ENCODE measurements at places on chromosomes 11 and 22. TPM values are rescaled to one million over a fixed set of nuclear protein-coding genes. Genes with fewer than 3 reads are reported as not detected.

GRCh38 chr22:32082331-32082730, 39.3 kb downstream of the SLC5A1 start:
- H3K4me3 ChIP-seq: no peak overlapping the region
- H3K36me3 ChIP-seq: no peaks in the 10 kb centered on the region
- no peak for DNase-seq
- peaks cover 7% of the 10 kb centered on the region for H3K27me3 ChIP-seq
- no peaks in the 10 kb centered on the region for H3K4me1 ChIP-seq

- H3K27me3 ChIP-seq: no peaks in the 10 kb centered on the region
- no peak overlapping the region for H3K27ac ChIP-seq
- H3K36me3 ChIP-seq: no peaks in the 10 kb centered on the region
- H3K4me3 ChIP-seq: no peak overlapping the region
- no peak for DNase-seq
Measured at GRCh38 chr11:22779850-22780249, 49.8 kb downstream of the SVIP start.

DNA sequence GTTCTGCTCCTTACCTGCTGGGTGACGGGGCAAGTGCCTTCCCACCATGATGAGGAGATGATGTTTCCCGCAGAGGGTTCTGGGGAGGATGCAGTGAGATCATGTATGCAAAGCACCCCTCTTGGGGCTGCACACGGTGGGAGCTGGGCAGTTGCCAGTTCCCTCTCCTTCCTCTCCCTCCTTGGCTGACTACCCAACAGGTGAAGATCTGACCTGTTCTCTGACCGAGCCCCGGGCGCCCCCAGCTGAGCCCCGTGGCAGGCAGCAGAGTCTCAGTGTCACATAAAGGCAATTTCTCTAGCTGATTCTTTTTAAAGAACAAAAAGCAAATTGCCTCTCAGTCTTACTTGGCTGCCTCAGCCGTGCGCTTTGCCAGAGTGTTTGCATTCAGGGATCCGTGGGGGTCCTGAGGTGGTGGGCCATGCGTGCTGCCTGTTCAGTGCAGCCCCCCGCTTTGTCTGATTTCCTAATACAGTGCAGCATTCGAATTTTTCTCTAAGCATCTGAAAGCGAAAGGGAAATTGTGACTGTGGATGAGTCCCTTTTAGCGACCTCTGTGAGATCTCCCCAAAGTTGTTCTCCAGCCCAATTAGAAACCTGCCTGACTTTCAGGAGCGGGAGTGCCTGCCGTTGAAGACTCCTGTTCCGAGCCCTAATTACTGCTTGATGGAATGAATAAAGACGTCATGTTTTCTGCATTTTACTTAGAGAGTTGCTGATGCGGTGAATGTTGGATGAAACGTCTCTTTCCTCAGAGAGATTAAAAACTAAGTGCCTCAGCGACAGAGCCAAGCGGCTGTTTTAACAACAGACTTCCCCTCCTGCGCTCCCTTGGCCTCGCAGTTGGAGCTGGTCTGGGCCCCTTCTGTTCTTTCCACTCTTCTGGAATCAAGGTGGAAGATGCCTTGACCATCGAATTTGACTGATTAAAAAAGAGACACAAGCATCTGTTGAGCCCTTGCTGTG, 86.0 kb downstream of the GRIK4 start:
- no peaks in the 10 kb centered on the region for H3K36me3 ChIP-seq
- DNase-seq: no peak
- no peak overlapping the region for H3K4me3 ChIP-seq
- peaks cover 19% of the 10 kb centered on the region for H3K27me3 ChIP-seq

DNA sequence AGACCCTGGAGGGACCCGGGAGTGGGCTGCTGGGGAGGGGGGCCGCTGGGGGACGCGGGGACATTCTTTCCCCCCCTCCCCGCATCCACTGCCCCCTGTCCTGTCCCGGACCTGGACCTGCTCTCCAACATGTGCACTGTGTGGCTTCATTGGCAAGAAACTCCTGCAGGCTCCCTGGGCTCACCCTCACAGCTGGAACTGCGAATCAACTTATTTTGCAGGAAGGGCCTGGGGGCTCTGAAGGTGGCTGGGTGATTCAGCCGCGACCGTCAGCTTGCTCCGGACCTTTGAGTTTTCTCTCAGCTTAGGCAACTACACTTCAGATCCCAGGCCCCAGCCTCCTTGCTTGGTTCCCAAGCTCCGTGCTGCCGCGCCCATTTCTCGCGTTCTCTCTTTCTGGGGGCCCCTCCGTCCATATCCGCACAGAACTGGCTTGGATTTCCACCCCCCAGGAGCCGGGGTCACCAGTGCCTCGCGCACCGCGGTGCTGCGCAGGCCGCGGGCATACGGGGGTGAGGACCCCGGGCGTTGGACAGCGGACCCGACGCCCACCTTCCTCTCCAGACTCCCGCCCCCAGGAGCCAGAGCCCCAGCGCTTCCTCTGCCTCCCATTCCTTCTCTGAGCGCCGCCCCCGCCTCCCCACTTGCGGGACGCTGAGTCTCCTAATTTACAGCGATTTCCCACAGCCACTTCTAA, 471 bp upstream of the AHNAK start:
- H3K4me3 ChIP-seq: peak overlapping the region; percentile 81
- H3K27ac ChIP-seq: peak overlapping the region; percentile 84
- H3K36me3 ChIP-seq: no peaks in the 10 kb centered on the region
- no peaks in the 10 kb centered on the region for H3K27me3 ChIP-seq

GRCh38 chr11:60960405-60960804, 8.4 kb upstream of the SLC15A3 start:
- no peak overlapping the region for H3K4me3 ChIP-seq
- H3K27me3 ChIP-seq: peaks cover 4% of the 10 kb centered on the region
- no peak for DNase-seq
- H3K27ac ChIP-seq: no peak overlapping the region
- no peaks in the 10 kb centered on the region for H3K36me3 ChIP-seq

DNA sequence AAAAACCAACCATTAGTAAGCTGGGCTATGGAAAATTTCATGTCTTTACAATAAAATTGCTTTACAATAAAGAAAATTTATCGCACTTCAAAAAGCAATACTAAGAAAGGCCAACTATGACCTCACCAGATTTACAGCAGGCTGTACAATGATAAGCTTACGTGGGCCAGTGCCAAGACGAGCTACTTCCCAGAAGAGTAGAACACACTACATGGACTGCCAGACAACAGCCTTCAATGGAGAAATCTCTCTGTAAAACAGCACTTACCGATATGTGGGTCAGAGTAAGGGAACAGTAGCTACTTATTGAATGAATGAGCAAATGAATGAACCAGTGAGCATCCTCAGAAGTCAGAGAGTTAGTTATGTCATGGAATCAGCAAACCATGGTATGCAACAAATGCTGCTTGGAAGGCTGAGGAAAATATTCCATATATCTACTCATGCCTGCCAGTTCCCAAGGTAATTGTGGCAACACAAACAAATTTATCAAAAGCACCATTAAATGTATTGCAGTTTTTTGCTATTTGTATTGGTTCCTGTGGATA, 74.4 kb downstream of the SLC36A4 start:
- no peak for DNase-seq
- H3K36me3 ChIP-seq: peaks cover 15% of the 10 kb centered on the region
- H3K4me3 ChIP-seq: no peak overlapping the region
- no peak overlapping the region for H3K27ac ChIP-seq
- peaks cover 18% of the 10 kb centered on the region for H3K27me3 ChIP-seq
- no peaks in the 10 kb centered on the region for H3K4me1 ChIP-seq

- H3K27me3 ChIP-seq: no peaks in the 10 kb centered on the region
- H3K4me3 ChIP-seq: no peak overlapping the region
- H3K4me1 ChIP-seq: peaks cover 35% of the 10 kb centered on the region
- peaks cover 49% of the 10 kb centered on the region for H3K36me3 ChIP-seq
- no peak for DNase-seq
Measured at GRCh38 chr11:4022669-4023068, 71.9 kb upstream of the RRM1 start.

GRCh38 chr11:20357150-20357549, 6.4 kb upstream of the HTATIP2 start:
- no peak for DNase-seq
- H3K27ac ChIP-seq: no peak overlapping the region
- peaks cover 16% of the 10 kb centered on the region for H3K4me1 ChIP-seq
- H3K36me3 ChIP-seq: no peaks in the 10 kb centered on the region
- H3K4me3 ChIP-seq: no peak overlapping the region

DNA sequence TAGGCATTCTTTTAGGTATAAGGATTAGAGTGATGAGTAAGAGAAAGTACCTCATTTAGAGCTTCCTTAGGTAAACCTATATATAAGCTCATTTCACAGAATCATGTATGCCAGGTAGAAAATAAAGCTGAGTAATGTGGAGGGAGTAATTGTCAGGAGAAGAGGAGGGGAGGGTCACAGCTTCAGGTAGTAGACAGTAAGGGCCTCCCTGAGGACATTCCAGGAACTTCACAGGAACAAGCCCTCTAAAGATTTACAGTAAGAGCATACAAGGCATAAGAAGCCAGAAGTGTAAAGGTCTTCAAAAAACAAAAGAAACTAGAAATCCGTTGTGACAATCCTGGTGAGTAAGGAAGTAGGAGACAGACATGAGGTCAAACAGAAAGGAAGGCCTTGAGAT, 57.6 kb downstream of the USP47 start:
- no peak for DNase-seq
- H3K27ac ChIP-seq: no peak overlapping the region
- no peaks in the 10 kb centered on the region for H3K27me3 ChIP-seq
- no peak overlapping the region for H3K4me3 ChIP-seq

DNA sequence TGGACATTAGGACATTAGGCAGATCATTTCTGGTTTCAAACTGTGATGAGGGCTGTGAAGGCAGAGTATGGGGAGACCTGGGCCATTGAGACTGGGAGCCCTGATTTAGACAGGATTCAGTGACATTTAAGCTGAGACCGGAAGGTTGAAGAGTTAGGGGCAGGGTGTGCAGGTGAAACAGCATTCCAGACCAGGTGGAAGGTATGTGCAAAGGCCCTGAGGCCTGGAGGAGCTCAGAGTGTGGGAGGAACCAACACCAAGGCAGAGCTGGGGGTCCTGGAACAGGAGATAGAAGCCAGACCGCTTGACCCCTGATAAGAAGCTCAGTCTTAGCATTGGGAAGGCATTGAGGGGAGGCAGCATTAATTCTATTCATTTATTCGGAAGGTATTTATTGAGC, 32.5 kb downstream of the ZC3H7B start:
- no peaks in the 10 kb centered on the region for H3K27me3 ChIP-seq
- H3K4me1 ChIP-seq: peaks cover 5% of the 10 kb centered on the region
- no peak overlapping the region for H3K4me3 ChIP-seq
- no peaks in the 10 kb centered on the region for H3K36me3 ChIP-seq
- H3K27ac ChIP-seq: peak overlapping the region; percentile 41

- H3K27ac ChIP-seq: peak overlapping the region; percentile 93
- H3K36me3 ChIP-seq: no peaks in the 10 kb centered on the region
- H3K4me3 ChIP-seq: peak overlapping the region; percentile 66
- H3K4me1 ChIP-seq: peaks cover 36% of the 10 kb centered on the region
Measured at GRCh38 chr11:69299023-69299461, 5.1 kb downstream of the MYEOV start.

DNA sequence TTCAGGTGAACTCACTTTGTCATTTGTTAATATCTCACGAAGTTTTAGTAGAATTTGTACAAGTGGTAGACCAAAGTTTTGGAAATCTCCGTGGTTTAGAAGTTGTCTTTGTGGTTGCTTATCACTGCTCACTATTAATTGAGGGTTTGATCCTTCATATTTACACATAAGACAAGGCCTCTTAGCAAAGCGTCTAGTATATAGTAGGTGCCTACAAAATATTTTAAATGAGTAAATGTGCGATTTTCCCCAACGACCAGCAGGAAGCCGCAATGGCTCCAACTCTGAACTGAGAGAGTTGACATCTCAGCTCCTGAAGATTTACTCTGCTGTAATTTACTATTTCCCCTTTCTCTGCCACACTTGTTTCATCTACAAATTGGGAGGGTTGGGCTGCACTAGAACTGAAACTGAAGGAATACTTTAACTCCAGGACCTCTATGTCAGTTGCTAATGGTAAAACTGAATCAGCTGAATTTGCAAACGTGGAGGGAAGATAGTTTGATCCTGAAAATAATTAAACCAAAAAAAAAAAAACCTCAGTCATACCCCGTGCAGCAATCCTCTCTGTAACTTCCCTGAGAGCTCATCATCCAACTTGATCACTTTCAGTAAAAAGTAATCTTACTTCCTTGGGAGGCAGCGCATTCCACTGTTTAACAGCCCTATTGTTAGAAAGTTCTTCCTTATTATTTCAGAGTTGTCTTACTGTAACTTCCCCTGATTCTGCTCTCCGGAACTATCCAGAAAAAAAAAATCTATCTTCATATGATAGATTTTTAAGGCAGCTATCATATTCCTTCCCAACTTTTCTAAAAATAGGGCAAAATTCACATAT, 1.3 kb upstream of the SBF2 start:
- peak overlapping the region; percentile 15 for H3K27ac ChIP-seq
- DNase-seq: no peak
- H3K4me1 ChIP-seq: peaks cover 38% of the 10 kb centered on the region
- H3K4me3 ChIP-seq: peak overlapping the region; percentile 79
- H3K36me3 ChIP-seq: no peaks in the 10 kb centered on the region

DNA sequence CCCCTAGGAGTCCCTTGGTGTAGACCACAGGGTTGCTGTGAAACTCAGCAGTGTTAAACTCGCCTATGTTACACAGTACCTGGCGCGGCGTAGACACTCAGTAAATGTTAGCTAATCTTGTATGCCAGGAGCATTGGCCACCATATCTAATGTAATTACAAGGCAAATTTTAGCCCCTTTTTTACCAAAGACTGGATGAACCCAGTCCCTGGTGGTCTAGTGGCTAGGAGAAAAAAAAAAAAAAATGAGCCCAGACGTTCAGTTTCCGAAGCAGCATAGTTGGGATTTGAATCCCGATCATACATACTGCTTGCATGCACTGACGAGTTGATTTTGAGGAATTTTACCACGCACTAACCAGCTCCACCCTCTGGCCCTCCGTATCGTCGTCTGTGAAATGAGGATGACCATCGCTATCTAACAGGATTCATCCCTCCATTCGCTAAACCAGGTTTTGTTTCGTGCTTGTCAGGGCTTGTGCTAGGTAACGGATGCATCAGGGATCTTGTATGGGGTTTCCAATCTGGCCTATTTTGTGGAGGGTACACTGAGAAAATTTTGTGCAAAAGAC, 688 bp downstream of the PTS start:
- H3K27me3 ChIP-seq: no peaks in the 10 kb centered on the region
- H3K27ac ChIP-seq: peak overlapping the region; percentile 94
- peaks cover 4% of the 10 kb centered on the region for H3K36me3 ChIP-seq
- H3K4me3 ChIP-seq: peak overlapping the region; percentile 92
- no peak for DNase-seq

- H3K27ac ChIP-seq: no peak overlapping the region
- no peak for DNase-seq
- peaks cover 12% of the 10 kb centered on the region for H3K36me3 ChIP-seq
- H3K4me3 ChIP-seq: no peak overlapping the region
- no peaks in the 10 kb centered on the region for H3K27me3 ChIP-seq
Measured at GRCh38 chr22:38491707-38492348, 14.3 kb downstream of the DDX17 start.

- H3K36me3 ChIP-seq: no peaks in the 10 kb centered on the region
- H3K27me3 ChIP-seq: peaks cover 2% of the 10 kb centered on the region
- no peak for DNase-seq
- H3K4me3 ChIP-seq: no peak overlapping the region
- H3K4me1 ChIP-seq: no peaks in the 10 kb centered on the region
Measured at GRCh38 chr11:19929655-19930054, 217.0 kb downstream of the NAV2 start.

MMP27 gene
- total RNA-seq: not detected

CNTF gene
- 3.0 TPM for total RNA-seq

OR52I2 gene
- total RNA-seq: not detected

RELT gene
- total RNA-seq: 12.8 TPM

BIK gene
- 2.6 TPM for total RNA-seq

PRG2 gene
- not detected for total RNA-seq

MRGPRX2 gene
- not detected for total RNA-seq

PGM2L1 gene
- 11.0 TPM for total RNA-seq

ZNF202 gene
- 27.0 TPM for total RNA-seq

OR6A2 gene
- not detected for total RNA-seq

C1QTNF4 gene
- total RNA-seq: 1.2 TPM

BCO2 gene
- total RNA-seq: 2.3 TPM
